Endothelial cell (in vitro differentiated cells): ENCODE measurements at places on chromosomes 3 and 15.
A peak's percentile ranks its signal among the peaks of the same experiment; 100 is the strongest.

DNA sequence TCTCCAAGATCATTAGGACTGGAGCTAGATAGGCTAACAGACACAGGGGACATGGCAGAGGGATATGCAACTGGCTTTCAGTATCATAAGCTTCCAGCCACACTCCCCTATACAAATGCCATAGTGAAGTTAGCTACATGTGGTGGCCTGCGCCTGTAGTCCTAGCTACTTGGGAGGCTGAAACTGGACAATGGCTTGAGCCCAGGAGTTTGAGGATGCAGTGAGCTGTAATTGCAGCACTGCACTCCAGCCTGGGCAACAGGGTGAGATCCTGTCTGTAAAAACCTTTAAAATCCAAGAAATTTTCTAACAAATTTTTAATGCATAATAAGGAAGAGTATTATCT is 37.3 kb downstream of the DLG1 start:
- DNase-seq, result no peak

DNA sequence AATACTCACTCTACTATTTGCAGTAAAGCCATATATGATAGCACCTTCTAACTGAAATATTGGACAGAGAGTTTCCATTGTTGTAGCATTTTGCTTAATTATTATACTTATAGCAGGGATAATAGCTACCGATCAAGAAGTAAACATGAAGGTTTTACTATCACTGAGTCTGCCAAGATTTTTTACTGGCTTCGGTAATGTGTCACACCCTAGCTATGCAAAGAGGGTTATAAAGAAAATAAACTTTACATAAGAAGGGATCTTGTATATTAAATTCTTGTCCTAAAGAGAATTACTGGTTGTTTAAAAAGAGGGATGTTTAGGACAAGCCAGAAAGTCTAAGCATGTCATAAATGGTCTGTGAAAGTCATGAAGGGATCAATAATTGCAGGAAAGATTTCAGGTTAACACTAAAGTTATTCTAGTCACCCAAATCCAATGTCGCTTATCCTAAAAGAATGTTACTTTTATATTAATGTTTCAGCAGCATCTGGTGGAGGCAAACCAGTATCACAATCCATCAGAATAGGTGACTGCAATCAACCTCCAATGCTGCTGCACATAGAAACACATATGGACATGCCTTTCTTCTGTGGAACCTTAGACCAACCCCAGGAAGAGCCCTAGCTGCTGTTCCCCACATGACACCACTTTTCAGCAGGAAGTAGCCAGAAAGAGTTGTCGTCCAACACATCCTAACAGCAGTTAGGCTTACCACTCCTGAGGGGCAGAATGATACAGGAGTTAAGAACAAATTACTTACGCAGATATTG is 62.7 kb upstream of the GK5 start:
- DNase-seq, result no peak

DNA sequence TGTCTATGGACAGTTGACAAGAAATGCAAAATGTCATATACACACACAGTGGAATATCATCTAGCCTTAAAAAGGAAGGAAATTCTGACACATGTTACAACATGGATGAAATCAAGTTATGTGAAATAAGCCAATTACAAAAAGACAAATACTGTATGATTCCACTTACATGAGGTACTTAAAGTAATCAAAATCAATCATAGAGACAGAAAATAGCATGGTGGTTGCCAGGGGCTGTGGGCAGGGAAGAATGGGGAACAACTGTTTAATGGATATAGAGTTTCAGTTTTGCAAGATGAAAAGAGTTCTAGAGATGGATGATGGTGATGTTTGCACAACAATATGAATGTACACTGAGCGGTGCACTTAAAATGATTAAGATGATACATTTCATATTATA is 613.8 kb upstream of the ZNF385D start:
- DNase-seq, result no peak

GRCh38 chr3:152621967-152622810 is 212.7 kb upstream of the P2RY1 start:
- no peak for DNase-seq

DNA sequence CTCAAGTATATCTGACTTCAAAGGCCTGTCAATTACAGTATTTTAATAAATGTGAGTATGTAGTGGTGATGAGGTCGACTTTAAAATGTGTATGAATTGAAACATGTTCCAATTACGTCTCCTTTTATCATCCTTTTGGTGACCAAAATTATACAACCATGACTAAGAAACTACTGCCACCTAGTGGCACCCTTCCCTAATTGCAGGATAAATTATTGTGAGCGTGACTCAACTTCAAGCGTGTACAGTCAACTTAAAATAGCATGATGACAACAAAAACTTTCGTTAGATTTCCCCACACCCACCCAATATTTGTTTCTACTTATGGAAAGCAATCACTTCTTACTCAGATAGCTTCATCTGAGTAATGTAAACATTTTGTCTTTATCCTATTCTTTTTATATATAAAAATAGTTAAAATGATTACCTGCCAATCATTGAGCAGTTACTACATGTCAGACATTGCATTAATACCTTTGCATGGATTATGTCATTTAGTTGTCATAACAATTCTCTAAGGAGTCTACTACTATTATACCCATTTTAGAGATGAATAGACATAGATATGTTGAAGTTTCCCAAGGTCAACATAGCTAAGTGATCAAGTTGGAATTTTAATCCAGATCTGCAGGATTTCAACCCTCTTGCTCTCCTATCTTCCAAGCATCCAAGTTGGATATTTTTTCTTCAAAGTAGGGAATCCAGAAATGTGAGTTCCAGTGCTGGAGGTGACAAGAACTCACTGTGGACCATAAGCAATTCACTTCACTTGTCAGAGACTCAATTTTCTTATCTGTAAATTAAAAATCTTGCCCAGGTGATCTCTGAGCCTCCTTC is 106.0 kb downstream of the MEX3B start:
- DNase-seq, result peak; percentile 44

DNA sequence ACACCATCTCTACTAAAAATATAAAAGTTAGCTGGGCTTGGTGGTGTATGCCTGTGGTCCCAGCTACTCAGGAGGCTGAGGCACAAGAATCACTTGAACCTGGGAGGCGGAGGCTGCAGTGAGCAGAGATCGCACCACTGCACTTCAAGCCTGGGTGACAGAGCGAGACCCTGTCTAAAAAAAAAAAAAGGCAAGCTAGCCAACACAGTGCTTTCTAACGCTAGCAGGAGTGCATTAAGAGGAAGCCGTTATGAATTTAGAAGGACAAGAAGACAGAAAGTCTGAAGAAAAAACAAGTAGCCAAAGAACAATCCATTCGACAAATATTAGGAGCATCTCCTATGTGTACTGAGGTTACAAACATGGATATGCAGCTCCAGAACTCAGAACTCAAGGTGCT is 28.6 kb downstream of the BHLHE40 start:
- DNase-seq, result no peak

DNA sequence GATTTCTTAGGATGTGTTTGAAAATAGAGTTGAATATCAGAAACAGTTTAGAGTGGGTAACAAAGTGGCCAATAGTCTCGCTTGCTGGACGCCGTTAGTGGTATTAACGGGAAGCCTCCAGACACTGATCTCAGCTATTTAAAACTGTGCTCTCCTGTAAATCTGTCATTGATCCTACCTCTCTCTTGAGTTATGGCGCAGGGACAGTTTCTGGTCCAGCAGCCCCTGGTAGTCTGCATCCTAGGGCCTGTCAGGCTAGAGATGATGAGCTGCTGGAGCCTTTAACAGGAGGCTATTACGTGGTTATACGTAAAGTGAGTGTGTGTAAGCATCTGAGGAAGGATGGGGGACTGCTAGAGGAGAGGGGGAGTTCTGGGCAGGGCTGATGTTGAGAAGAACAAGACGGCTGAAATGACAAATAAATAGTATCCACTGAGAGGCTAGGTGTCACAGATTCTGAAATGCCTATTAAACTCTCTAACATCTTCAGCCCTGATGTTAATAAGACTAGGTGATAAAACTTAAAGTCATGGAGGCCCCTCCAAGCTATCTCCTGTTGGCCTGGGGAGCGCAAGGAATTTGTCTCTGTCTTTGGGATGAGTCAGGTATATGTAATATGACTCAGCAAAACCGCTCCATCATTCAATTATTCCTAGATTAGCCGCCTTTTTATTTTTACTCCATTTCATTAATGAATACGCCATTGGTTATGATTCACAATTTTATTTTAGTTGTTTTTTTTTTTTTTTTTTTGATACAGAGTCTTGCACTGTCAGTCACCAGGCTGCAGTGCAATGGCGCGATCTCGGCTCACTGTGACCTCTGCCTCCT is 155.7 kb downstream of the GREM1 start:
- no peak for DNase-seq

DNA sequence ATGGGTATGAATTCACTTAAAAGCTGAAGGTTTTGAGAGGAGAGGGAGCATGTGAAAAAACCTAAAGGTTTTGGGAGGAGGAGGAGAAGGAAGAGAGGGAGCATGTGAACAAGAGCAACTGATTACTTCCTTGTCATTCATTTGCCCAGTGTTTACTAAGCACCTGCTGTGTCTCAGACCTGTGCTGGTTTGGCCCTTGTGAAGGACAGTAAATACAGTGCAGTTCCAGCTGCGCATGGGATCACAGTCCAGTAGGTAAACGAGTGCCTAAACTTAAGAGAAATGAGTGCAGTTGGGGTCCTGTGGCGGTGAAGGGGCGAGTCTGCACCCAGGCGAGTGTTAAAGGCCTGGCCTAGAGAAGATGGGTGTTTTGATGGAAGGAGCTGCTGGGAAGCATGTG is 38.6 kb downstream of the IGF1R start:
- no peak for DNase-seq

GRCh38 chr3:149134575-149134974 is 5.1 kb downstream of the HPS3 start:
- DNase-seq, result no peak

DNA sequence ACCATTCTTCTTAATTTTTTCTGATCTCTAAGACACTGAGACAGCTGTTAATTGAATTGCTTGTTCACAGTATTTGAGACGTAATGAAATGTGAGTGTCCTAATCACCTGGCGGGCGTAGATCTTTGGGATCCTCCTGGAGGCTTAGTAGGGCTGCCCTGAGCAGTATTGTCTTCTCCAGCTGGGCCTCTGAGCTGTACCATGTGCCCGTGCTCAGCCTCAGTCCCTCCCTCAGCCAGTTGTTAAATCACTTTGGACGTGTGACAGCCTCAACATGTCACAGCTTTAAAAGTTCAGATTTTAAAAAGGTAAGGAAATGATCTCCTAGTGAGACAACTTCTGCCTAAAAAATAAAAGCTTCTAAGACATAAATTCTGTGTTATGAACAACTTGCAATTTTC is 35.5 kb downstream of the IGF1R start:
- no peak for DNase-seq

GRCh38 chr3:134651347-134652041 is 672 bp upstream of the KY start:
- DNase-seq, result no peak

DNA sequence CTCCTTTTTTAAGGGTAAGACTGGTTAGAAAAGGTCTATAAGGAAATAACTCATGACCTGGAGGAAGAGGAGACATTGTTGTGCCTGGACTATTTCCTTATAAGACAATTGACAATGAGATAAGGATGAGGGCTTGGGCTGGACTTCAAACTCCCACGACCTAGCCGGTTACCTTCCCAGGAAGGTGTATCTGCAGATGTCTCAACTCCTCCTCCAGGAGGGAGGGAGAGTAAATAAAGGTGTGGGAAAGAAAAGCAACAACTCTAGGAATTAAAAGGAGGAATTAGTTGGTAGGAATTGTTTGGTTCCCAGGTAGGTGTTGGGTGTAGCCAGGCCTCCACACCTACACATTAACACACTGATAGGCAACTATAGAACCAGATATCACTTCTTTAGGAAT is 97.8 kb upstream of the TBL1XR1 start:
- no peak for DNase-seq

GRCh38 chr3:71416876-71417275 is 166.7 kb downstream of the FOXP1 start:
- DNase-seq, result no peak

DNA sequence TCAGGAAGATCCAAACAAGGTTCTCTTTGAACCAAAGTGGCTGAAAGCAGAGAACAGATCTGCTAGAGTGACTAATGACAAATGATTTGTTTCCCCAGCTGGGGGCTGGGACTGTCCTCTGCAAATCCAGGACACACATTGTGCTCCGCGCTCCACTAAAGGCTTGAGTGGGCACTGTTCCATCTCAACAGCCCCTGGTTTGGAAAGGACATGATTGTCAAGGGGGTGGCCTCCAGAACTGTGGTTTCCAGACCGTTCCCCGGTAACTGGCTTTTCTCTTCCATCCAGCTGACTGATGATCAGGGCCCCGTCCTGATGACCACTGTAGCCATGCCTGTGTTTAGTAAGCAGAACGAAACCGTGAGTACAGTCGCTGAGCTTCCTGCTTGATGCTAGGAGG is 91.0 kb downstream of the LRTM1 start:
- no peak for DNase-seq

DNA sequence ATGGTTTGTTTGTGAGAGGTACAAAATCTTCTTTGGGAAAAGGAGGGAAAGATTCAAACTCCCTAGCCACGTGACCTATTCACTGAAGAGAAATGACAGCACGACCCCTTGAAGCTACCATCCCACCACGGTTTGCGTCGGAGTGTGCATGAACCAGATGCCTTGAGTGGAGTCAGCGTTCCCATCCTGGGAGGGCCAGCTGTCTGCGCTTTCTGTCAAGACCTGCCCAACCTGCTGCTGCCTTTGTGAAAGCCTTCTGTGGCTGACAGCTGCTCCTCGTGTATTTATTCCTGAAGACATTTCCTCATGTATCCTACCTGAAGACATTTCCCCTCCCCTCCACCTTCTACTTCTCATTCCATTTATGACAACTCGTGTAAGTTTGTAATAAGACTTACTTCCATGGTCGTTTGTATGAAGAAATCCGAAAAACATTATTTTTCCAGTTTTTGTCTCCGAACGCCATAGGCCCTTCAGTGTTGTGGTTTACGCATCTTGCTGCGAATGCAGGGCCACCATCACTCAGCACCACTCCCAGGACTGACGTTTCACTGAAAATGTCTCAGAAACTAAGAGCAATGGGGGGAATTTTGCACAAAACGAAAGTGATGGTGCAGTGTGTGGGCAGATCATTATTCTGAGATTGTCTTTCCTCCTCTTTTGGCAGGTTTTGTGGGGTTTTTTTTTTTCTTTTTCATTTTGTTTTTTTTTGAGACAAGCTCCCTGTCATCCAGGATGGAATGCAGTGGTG is 18.9 kb downstream of the EBLN2 start:
- no peak for DNase-seq

DNA sequence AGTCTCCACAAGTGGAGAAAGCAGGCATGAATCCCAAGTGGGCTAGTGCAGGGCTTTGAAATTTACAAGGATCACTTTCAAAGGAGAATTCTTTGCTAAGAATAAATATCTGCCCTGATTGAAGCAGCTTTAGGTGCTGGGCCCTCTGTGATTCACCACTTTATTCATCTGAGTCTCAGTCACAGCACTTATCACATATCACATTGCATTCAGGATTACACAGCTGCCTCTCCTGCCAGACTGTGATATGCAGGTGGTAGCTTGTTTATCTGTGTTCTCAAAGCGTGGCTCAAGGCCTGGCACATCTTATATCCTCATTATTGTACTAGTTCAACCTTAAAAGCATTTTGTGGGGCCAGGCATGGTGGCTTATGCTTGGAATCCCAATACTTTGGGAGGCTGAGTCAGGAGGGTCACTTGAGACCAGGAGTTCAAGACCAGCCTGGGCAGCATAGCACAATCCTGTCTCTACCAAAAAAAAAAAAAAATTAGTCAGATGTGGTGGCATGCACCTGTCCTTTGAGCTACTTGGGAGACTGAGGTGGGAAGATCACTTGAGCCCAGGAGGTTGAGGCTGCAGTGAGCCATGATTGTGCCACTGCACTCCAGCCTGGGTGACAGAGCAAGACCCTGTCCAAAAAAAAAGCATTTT is 156.9 kb upstream of the EIF1B start:
- DNase-seq, result no peak
